ENCODE measurements at places on chromosomes 1 and 21. TPM values are rescaled to one million over a fixed set of nuclear protein-coding genes. Genes with fewer than 3 reads are reported as not detected.

- DNase-seq: no peak
These were observed 13.6 kb downstream of the G0S2 start for GRCh38 chr1:209688746-209689234.

DNA sequence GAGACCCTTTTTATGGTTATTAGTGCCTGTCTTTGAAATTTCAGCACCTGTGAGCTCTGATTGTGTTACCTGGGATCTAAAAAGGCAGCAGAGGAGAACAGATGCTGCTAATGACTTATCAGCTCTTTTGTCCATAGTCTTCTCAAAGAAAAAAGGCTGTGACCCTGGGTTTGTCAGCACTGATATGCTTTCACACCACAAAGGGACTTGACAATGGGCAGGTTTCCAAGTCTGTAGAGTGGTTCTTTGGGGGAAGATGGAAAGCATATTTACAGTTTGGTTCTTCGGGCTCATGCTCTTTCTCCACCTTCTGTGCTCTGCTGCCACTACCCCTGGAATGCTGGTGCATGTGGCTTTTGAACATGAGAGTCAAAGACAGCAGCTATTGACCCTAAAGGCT, 32.0 kb downstream of the DNAJC6 start:
- DNase-seq: no peak

DNA sequence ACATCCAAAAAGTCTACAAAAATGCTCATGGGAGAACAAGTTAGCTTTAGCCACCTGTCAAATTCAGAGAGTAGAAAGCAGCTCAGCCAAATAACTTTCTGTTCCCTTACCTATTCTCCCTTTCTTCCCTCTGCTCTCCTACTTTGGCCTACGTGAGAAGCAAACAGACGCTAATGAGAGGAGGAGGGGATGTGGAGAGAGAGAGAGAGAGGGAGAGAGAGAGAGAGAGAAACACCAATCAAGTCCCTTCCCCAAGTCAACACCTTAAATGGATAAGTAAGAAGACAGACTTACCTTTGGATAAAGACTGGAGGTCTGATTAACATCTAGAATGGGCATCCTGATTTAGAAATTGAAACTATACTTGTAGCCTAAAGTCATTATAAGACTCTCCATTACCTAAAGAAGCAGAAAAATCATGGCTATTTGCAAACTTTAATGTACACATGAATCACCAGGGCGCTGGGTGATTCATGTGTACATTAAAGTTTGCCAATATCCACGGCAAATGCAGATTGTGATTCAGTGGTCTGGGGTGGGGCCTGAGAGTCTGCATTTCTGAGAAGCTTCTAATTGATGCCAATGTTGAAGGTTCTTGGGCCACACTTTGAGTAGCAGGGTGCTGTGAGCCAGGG, 13.1 kb upstream of the DUSP12 start:
- no peak for DNase-seq

DNA sequence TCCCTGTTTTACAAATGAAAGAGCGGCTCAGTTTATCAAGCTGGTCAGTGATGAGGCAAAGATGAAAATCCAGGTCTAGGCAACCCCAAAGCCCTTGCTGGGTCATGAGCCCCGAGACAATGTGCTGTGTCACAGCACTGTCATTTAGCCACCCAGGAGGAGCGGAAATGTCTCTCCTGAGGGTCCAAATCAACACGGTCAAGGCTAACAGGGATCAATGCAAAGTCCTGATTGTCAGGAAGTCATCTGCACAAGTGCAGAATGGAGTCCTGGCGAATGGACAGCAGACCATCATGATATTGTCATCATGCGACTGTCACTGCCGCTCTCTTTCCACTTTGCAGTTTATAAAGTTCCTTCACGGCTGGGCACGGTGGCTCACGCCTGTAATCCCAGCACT, 30.2 kb downstream of the NCMAP start:
- no peak for DNase-seq

DNA sequence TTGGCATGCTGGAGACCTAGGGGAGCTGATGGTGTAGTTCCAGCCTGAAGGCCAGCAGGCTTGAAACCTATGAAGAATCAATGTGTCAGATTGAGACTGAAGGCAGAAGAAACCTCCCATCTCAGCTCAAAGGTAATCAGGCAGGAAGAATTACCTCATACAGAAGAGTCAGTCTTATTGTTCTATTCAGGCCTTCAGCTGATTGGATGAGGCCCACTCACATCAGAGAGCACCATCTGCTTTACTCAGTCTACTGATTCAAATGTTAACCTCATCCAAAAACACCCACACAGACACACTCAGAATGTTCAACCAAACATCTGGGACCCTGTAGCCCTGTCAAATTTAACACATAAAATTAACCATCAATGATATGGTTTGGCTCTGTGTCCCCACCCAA, 13.7 kb upstream of the CCN1 start:
- no peak for DNase-seq

DNA sequence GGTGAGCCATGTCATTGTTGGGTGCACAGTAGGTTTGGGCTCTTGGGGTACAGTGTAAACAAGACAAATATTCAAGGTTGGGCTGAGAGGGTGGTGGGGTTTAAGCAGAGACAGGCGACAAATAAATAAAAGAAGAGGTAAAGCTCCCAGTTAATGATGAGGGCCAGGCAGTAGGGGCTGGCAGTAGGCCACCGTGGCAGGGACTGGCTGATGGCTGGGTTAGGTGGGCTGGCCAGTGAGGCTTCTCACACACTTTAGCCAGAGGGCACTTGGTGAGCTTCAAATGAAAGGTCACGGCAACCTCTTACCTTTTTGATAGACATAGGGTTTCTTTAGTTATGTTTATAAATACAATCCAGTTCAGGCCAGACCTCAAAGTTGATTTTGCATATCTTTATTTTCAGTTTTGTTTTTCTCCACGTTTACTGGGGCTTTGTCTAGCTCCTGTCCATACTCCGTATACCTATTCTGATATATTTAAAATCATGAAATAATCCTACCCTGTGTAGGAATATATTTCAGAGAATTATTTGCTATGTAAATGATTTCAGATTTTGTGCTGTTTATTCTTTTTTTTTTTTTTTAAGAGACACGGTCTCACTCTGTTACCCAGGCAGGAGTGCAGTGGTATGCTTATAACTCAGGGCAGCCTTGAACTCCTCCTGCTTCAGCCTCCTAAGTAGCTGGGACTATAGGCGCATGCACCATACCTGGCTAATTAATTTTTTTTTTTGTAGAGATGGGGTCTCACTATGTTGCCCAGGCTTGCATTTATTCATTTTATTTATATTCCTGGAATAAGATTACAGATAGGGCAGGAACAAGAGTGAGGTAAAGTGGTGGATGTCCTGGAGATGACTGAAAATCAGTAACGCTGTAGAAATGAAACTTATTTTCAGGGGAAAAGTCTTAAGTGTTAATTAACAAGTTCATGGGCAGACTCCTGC, 122.7 kb downstream of the RYR2 start:
- no peak for DNase-seq

DNA sequence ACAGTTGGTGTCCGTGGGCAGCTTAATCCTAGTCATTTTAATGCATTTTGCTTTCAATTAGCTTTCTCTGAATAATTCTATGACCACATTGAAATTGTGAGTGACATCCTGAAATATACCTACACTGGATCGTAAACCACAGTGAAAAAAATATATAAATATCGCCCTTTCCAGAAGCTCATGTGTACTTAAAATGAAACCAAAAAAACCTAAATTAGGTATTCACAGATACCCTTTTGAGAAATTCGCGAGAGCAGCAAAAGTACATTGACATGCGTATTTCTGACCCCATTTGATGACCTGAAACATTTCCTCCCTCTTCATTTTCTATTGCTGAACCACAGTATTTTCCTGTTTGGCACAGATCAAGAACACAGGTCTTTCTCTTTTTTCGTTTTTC, 253.8 kb downstream of the LTN1 start:
- DNase-seq: no peak

- no peak for DNase-seq
These were observed 59.8 kb downstream of the KIRREL1 start for GRCh38 chr1:158053276-158053675.

DNA sequence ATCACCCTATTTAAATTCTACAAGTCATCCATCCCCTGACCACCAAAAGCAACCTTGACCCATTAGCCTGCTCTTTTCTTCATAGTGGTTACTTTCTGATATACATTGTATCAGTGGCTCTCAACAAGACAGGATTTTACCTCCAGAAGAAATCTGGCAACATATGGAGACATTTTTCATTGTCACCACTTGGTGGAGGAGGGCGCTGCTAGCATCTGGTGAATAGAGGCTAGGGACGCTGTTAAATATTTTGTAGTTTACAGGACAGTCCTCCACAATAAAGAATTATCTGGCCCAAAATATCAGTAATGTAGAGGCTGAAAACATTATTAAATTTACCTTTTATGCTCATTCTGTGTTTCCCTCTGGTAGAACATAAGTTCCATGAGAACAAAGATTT, 6.1 kb downstream of the HSPA13 start:
- no peak for DNase-seq

- no peak for DNase-seq
These were observed 17.1 kb upstream of the SRP9 start for GRCh38 chr1:225760531-225760930.

DNA sequence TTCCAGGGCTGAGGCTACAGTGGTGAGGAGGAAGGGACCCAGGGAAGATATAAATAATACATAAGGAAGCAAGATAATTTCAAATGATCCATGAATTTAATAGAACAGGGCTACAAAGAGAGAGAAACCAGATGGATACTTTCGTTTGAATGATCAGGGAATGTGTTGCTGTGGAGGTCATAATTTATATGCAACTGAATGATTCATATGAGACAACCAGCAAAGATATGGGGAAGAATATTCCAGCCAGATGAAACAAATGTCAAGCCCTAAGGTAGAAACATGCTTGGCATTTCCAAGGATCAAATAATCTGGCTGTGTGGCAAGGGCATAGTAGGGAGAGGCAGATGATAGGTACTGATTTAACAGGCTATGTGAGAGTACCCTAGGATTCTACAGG, 84.8 kb upstream of the ZC3H11B start:
- no peak for DNase-seq

- no peak for DNase-seq
These were observed 171.3 kb upstream of the FAM78B start for GRCh38 chr1:166338105-166338504.

GRCh38 chr1:87495147-87495546, 166.5 kb downstream of the LMO4 start:
- no peak for DNase-seq

GRCh38 chr1:97986041-97987005, 65.5 kb upstream of the DPYD start:
- DNase-seq: no peak

DNA sequence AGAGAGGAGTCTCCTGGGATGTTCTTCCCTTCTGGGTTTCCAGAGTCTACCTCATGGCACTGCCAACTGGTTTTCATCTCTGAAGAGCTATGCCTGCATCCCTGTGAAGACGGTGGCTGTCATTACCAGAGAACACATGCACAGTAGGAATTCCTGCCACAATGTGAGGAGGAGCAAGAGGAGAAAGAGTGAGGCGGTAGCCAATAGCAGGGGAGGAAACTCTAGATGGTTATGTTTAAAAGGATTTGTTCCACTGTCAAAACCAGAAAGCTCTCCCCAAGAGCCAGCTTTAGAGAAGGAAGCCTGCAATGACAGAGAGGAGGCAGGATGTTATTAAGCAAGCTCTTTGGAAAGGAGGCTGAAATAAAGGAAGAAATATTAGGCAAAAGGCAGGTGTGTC, 12.3 kb downstream of the LMX1A start:
- no peak for DNase-seq

GRCh38 chr21:35953597-35953996, 106.7 kb downstream of the SETD4 start:
- DNase-seq: no peak

DNA sequence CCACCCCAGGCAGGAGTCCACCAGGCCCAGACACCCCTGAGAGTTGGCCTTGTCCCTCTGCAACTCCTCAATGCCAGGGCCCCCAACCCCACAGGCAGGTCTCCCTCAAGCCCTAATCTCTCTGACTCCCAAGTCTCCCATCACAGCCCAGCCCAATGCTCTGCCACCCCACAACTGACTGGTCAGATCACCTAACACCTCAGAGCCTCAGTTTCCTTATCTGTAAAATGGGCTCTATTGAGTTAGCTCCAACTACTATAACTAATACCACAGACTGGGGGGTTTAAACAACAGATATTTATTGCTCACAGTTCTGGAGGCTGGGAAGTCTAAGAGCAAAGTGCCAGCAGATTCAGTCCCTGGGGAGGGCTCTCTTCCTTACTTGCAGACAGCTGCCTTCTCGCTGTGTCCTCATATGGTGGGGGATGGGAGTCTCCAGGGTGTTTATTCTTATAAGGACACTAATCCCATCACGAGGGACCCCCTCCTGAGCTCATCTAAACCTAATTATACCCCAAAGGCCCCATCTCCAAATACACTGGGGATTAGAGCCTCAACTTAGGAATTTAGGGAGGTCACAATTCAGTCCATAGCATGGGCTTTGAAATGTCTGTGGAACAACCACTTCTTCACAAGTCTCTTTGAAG, 34.9 kb upstream of the ZC3H12A start:
- DNase-seq: no peak

DNA sequence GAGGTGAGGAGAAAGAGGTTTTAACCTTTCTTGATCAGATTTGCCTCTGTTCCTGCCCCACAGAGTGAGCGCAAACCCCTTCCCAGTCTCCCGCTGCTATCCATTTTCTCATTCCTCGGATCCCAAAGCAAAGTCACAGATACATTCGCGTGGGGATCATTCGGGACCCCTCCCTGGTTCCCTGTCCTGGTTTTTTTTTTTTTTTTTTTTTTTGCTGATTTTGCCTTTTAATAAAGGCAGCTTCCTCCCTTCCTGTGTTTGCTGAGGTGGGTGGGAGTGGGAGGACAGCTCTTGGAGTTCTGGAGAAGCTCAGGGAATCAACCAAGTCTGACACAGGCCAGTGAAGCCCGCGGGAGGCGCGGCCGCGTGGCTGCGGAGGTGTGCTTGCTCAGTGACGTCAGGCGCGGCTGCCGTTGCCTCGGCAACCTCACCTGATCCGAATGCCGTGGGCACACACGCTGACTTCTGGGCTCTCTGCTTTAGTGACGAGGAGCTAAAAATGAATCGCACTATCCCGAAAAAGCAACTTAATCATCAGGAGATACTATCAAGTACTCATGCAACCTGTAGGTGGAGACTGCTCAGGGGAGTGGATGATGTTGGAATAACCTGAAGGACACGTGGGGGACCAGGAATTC, 106.4 kb downstream of the TBX19 start:
- DNase-seq: no peak

- DNase-seq: no peak
These were observed 289.7 kb upstream of the NRIP1 start for GRCh38 chr21:15354516-15354915.

S100A10 gene
- 598 TPM for polyA plus RNA-seq

TDRD10 gene
- 1.9 TPM for polyA plus RNA-seq

WNT9A gene
- polyA plus RNA-seq: 1.9 TPM

GPA33 gene
- polyA plus RNA-seq: 0.09 TPM

URB2 gene
- polyA plus RNA-seq: 7.2 TPM

GJB4 gene
- polyA plus RNA-seq: 0.07 TPM

KCNE1 gene
- 2.6 TPM for polyA plus RNA-seq

GNG4 gene
- 1.7 TPM for polyA plus RNA-seq

KLHL17 gene
- polyA plus RNA-seq: 14.8 TPM

PALMD gene
- 26.9 TPM for polyA plus RNA-seq

DNAH14 gene
- polyA plus RNA-seq: 19.6 TPM

RAD54L gene
- 9.2 TPM for polyA plus RNA-seq

CNIH3 gene
- polyA plus RNA-seq: 8.6 TPM

EPRS1 gene
- polyA plus RNA-seq: 103 TPM

MPL gene
- 0.99 TPM for polyA plus RNA-seq

PAQR6 gene
- polyA plus RNA-seq: 3.9 TPM

PTPRC gene
- polyA plus RNA-seq: 10.7 TPM

KLHDC8A gene
- 0.77 TPM for polyA plus RNA-seq
